Epithelial cell of proximal tubule (primary cell): ENCODE measurements at places on chromosomes 2 and 18. TPM values are rescaled to one million over a fixed set of nuclear protein-coding genes. Genes with fewer than 3 reads are reported as not detected.

The GPR39 gene
- total RNA-seq = 9.0 and 10.8 TPM in 2 replicates

The DTNA gene
- total RNA-seq = 7.5 and 15.2 TPM in 2 replicates

The C2orf78 gene
- total RNA-seq = not detected in 2 replicates

The CENPA gene
- 24.4 and 33.7 TPM in 2 replicates for total RNA-seq

The DAW1 gene
- total RNA-seq = 1.6 and 1.7 TPM in 2 replicates
